ENCODE measurements at places on chromosomes 2 and 18.
A peak's percentile ranks its signal among the peaks of the same experiment; 100 is the strongest.

- DNase-seq = no peak
These were observed 62.0 kb downstream of the TMEM185B start for GRCh38 chr2:120161190-120161589.

- DNase-seq = no peak
These were observed 138.6 kb upstream of the GLI2 start for GRCh38 chr2:120596990-120597594.

DNA sequence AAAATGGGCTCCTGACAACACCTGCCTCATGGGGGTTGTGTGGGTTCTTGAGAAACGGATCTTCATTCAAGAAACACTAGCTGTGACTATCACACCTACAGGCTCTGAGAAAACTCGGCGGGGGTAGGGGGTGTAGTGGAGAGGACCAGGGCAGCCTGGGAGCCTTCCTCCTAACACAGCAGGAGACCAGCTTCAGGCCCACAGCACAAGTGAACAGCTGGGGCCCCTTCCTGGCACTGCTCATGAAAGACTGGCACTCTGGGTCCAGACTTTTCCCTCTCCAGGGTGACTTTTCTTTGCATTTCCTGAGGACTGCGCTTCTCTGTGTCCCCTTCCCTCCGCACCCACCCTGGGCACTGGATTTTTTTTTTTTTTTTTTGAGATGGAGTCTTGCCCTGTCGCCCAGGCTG lies 7.2 kb upstream of the SEMA4C start:
- DNase-seq = no peak

DNA sequence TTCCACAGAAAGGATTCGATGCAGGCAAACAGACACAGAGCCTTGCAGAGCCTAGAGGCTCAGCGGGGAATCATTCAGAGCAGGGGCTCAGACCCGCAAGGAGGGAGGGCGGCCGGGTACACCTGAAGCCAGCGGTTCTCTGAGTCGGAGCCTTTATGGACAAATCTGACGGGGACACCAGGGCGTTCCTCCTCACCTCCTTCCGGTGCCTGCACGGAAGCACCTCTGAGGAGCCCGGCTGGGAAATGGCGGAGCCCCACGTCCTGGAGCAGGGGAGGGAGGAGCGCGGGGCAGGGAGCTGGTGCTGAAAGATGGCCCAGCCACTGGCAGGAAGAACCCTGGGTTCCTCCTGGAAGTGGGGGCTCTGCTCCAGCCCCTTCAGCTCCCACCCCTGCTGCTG lies 193.5 kb upstream of the ALKAL2 start:
- DNase-seq = no peak

DNA sequence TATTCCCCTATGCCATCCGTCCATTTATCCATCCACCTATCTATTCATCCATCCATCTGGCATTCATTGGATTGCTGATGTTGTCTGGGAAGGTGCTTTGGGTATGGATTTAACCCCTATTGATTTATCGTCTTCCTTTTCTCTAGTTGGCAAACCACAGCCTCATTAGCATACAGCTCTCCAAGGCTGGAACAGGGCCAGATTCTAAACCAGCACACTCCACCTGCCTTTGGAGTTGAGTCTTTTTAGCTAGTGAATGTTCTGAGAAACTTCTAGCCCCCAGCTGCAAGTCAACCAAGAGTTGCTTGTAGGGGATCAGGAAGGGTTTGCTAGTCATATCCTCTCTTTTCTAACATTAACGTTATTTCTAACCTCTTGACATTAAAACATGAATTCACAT lies 90.7 kb downstream of the NRP2 start:
- no peak for DNase-seq

DNA sequence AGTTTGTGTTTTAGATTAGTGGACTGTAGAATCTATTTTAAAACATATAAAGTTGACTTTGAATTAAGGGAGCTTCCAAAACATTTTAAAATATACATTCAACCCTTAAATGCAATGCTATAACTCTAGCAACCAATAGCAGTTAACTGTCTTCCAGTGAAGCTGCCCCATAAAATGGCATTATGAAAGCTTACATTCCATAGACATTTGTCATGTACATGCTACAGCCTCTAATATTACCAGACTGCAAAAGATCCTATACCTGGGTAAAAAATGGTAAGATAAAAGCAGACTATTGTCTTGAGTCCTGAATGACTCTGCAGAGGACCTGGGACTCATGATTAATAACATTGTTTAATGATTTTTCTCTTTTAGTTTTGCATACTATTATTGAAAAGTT lies 489.4 kb downstream of the LRP1B start:
- DNase-seq = no peak

DNA sequence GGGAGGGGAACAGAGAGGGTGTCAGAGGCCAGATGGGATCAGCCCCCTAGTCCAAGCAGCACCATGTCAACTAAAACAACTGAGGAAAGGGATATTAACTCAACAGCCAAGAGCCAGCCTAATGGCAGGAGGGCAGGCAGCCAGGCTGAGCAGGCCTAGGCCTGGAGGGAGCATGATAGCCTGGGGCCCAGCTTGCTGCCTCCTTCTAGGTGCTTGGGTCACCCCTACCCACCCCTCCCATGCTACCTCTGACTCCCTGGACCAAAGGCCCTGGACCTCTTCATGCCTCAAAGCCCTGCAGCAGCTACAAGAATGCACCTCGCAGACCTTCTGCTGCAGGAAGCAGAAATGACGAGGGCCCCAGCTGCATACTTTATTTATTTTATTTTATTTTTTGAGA lies 22.1 kb upstream of the TNS1 start:
- no peak for DNase-seq

GRCh38 chr18:39365836-39366485 lies 1800.4 kb upstream of the CELF4 start:
- no peak for DNase-seq

GRCh38 chr2:36416370-36417165 lies 61.0 kb downstream of the CRIM1 start:
- DNase-seq = no peak

DNA sequence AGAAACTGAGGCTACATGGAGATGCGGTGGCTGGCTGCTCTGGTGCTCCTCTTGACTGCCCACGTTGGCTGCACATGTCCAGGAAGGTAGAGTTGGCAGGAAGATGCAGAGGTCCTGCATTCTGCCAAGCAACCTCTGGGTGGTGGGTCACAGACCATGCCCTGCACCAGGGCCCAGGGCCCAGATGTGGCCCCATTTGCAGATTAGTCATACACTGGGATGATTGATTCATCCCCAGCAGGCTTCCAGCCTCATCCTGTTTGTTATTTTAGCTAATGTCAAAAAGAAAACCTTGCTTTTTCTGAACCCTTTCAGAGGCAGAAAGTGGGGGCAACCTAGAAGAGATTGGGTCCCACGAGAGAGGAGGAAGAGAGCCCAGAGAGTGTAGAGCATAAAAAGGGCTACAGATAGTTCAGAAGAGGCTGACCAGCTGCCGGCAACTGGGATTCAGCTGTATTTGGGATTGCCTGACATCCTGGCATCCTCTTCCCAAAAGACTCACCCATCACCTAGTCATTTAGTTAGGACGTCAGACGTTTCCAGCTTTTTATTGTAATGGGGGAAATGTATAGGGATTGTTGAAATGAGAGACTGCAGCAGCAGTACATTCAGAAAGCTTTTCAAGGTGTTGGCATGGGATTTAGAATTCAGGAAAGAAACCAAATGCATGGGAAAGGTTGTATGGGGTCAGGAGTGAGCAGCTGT lies 101.9 kb downstream of the CTIF start:
- no peak for DNase-seq

- no peak for DNase-seq
These were observed 173.1 kb upstream of the RAB6C start for GRCh38 chr2:129806317-129806716.

DNA sequence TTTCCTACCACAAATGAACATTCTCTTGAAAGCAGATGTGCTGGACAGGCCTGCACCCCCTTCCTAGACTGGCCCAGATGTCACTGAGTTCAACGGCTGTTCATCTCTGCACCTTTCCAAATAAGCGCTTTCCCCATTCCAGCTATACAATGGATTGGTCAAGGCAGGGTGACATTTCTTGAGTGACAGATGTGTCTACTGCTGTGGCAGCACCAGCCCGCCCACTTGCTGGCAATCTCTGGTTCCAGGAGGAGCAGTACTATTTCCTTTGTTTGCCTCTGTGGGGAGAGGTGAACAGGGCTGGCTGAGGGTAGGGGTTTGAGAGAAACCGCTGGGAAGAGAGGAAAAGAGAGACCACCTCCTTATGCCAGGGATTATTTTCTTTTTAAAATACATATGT lies 269.5 kb upstream of the POU3F3 start:
- no peak for DNase-seq

- DNase-seq = peak; percentile 12
These were observed 75.2 kb upstream of the C2orf15 start for GRCh38 chr2:99066075-99066958.

DNA sequence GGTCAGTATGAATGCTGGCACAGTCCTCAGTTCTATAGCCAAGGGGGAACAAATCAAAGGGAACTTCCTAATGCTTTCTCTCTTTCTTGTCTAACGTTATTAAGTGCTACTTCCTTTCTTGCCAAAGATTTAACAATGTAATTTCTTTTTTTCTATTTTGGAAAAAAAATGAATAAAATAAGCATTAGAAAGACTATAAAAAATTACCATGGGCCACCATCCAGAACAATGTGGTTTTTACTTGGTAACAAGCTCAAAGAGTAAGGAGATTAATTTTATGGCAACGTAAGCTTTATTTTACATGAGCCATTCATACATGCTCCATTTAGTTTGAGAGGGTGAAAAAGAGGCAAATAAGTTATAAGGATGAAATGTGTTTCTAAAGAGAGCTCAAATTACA lies 40.1 kb downstream of the SERPINE2 start:
- DNase-seq = no peak

DNA sequence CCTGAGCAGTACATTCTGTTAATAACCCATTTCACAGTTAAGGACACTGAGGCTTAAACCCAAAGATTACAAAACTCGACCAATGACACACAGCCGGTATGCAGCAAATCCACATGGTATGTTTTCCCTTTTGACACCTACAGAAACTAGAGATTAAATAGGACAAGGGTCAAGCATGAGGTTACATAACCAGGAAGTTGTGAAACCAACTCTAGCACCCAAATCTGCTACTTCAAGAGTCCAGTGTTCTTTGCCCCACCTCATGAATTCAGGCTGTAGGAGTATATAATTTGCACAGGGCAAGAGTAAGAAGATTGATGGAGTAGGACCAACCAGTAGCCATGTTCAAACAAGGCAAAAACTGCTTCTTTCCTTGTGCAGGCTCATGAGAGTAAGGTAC lies 249.8 kb downstream of the BCL11A start:
- no peak for DNase-seq

DNA sequence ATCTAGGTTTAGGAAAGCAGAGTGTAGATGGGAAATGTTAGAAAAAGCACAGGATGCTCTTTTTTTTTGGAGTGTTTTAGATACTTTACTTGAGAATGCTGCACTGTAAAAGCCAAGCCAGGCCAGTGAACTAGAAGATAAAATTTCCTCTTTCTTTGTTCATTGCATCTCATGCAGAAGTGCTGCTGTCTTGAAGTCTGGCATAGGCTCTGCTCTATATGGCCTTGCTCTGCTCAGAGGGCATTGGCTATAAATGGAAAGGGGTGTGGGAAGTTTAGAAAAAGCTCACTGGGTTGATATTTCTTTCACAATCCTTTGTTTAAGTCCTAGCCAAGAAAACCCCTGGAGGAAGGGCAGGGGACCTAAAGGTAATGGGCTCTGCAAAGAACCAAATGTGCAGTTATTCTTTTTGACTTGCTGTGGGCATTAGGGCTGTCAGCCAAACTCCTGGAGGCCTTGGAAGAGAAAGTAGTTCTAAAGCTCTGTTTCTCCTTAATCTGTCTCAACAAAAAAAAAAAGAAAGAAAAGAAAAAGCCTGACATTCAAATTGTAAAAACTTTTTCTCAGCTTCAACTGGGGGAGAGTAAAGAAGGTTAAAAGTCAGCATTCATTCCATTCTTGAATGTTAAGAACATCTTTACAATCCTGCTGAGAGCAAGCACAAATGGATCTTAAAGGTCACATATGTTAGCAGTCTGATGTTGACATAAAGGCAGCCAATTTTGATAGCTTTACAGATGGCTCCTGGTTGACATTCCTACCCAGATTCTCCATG lies 338.3 kb downstream of the GULP1 start:
- DNase-seq = no peak

DNA sequence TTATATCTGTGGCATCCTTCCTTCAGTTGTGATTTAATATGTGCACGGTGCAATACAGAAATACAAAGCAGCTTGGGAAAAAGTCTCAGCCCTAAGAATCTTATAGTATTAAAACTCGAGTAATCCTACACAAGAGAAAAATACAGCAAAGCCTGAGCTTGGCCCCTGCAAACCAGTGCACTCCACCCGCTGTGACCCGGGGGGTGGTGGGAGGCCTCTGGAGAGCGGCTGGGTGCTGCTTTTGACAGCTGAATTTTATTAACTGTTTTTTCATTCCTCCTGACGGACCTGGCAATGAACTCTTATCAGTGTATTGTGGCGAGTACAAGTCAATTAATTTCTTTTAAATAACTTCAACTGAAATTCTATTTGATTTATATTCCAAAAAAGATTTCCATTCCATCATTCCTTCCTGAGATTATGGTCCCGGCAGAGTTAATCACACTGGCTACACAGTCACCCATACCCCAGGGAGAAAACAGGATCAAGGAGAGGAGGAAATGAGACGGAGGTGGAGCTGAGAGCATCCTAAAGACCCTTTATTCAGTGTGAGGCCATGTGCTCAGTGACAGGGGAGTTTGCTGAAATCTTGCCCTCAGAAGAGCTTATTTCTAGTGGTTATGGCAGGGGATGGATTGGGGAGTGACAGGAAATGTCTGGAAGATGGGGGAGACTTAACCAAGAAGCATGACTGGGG lies 124.8 kb downstream of the KLHL29 start:
- DNase-seq = no peak

- no peak for DNase-seq
These were observed 13.9 kb upstream of the PAIP2B start for GRCh38 chr2:71240794-71241193.

- no peak for DNase-seq
These were observed 28.4 kb downstream of the ITGA4 start for GRCh38 chr2:181485638-181485946.

GRCh38 chr2:102141011-102141943 lies 1.3 kb upstream of the IL1R1 start:
- no peak for DNase-seq

- no peak for DNase-seq
These were observed 313.8 kb downstream of the MTX2 start for GRCh38 chr2:176582990-176583481.
